ENCODE measurements at places on chromosomes 7 and 10.

GRCh38 chr10:127997937-127998336, 91.0 kb downstream of the PTPRE start:
- DNase-seq, result no peak

DNA sequence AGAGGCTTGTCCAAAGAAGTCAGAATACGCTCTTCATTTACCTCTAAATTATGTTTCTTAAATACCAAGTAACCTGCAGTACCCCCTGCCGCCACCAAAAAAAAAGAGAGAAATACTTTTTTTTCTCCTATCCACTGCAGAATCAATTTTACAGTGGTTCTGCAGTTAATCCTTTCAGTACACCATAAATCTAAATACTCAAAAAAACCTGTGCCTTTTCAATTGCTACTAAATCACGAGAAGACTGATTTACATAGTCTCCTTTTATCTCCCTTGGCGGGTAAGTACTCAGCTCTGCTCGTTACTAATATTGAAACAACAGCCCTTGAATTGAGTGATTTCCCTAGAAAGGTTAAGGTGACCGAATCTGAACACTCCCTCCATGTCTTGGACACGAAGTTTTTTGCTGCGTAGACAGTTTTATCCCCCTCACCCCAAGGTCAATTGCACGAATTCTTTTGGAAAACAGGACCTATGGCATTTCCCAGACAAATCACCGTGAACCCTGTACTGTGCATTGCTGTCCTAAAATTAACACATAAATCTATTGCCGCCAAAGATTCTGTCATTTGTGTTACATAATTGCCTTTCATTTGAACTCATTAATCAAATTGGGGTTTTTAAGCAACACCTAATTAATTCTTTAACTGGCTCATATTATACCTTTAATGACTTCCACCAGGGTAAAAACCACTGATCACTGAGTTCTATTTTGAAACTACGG, 512 bp upstream of the VIM start:
- no peak for DNase-seq

DNA sequence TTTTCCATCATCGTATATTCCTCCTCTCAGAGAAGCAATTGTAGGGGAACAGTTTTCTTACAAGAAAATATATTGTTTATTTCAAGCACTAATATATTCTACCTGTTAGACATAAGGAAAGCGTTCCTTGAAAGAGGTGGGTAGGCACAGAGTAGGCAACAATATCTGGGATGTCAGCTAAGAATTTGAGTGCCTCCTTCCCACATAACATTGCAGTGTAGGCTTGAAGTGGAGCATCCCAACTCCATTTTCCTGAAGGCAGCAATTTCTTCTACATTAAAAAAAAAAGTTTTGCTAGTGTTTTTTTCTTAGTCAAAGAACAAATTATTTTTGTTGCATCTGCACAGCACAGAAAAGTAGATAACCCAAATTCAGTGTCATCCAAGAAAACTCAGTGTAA, 20.8 kb downstream of the BCAP29 start:
- no peak for DNase-seq

DNA sequence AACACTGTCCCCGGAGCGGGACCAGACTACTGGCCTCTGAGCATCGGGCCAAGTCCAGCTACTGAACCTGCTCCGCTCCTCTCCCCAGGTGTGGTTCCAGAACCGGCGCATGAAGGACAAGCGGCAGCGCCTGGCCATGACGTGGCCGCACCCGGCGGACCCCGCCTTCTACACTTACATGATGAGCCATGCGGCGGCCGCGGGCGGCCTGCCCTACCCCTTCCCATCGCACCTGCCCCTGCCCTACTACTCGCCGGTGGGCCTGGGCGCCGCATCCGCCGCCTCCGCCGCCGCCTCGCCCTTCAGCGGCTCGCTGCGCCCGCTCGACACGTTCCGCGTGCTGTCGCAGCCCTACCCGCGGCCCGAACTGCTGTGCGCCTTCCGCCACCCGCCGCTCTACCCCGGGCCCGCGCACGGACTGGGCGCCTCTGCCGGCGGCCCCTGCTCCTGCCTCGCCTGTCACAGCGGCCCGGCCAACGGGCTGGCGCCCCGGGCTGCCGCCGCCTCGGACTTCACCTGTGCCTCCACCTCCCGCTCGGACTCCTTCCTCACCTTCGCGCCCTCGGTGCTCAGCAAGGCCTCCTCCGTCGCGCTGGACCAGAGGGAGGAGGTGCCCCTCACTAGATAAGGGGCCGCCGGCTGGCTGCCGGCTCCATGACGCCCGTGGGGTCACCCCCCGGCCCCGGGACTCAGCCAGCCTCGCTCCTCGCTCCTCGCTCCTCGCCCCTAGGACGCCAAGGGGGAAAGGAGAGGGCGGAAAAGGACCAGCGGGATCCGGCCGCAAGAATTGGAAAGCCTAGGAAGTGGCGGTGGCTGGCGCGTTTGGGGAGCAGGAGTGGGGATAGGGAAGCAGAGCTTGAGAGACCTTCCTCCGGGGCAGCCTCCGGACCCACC, 3.4 kb downstream of the EVX1 start:
- no peak for DNase-seq

- DNase-seq, result no peak
Observed at GRCh38 chr7:142478479-142479220, 220.8 kb upstream of the PRSS58 start.

GRCh38 chr10:43665054-43665453, 16.4 kb upstream of the ZNF32 start:
- no peak for DNase-seq

DNA sequence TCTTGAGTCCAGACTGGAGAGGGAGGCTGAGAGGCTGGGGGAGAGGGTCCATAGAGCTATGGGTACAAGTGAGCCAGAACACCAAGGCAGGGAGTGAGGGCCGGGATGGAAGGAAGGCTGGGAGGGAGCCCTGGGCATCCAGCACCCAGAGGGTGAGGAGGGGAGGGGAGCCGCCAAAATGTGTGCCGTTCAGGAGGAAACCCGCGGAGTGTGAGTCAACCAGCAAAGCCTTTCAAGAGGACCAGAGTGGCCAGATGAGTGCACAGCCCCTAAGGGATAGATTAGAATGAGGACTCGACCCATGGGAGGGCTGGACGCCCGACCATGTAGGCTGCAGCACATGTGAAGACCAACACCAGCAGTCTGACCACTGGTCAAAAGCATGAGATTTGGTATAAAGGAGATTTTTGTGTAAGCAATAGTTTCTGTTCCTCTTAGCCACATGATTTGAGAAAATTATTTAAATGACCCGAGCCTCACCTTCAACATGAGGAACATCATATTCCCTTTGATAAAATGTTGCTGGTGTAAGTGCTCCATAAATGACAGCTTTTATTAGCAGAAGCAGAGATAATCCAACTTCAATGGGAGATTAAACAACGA, 179.7 kb upstream of the GRB10 start:
- DNase-seq, result no peak

Measured in activated naive CD8-positive, alpha-beta T cell treated with anti-CD3 and anti-CD28 coated beads, Interleukin-2, amount 50 U/mL, for 16 hours (primary cell).